ENCODE measurements at places on chromosomes 2 and 18.
A peak's percentile ranks its signal among the peaks of the same experiment; 100 is the strongest.

GRCh38 chr2:2613279-2614199 lies 282.5 kb upstream of the MYT1L start:
- DNase-seq = peak; percentile 96

DNA sequence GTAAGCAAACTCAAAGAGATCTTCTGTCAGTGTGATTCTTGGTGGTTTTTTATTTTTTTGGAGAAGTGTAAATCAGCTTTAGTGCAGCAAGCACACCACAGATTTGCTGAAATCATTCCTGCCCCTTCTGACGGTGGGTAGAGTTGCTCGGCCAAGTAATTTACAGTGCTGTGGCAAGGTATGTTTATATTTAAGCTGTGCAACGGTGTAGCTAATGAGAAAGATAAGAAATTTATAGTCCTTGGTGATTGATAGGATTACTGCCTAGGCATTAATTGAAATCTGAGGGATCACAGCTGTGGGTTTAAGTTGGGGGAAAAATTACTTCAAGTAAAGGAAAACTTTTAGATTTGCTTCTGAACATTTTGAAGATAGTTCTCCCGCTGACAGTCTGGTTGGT lies 286.6 kb downstream of the AGAP1 start:
- DNase-seq = no peak

- DNase-seq = no peak
Observed at GRCh38 chr2:29209551-29209950, 94.3 kb downstream of the CLIP4 start.

GRCh38 chr2:118459426-118459825 lies 371.2 kb downstream of the INSIG2 start:
- DNase-seq = no peak

All from RPMI7951 (cell line).